ENCODE measurements at places on chromosomes 2 and 18.

GRCh38 chr2:16718576-16719484 is 53.2 kb upstream of the CYRIA start:
- no peak for DNase-seq

GRCh38 chr2:85303780-85304531 is 23.8 kb downstream of the TGOLN2 start:
- DNase-seq: no peak

DNA sequence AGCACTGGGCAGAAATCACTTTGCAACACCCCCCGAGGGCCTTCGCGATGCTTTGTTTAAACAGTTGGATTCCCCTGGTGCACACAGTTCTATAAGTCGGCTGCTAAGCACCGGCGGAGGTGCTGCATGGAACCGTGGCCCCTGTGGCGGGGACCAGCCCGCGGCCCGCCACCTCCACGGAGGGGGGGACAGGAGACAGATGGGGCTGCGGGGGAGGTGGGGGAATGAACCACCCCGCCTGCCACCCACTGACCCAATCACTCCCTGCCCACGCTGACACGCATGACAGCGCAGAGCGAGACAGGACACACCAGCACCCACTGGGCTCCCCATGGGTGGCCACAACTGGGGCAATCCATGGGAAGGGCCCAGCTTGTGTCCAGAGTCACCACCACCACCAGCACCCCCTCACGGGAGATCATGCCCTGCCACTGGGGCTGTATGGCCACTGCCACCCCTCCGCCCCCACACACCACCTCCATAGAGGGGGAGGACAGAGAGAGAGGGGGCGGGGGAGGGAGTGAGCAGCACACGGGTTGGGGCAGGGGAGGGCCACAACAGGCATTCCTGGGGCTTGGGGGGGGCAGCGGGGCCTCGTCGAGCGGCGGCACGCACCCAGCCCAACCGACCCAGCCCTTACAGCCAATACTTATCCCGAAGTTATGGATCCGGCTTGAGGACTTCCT is 118.3 kb upstream of the ANKRD30BL start:
- no peak for DNase-seq

DNA sequence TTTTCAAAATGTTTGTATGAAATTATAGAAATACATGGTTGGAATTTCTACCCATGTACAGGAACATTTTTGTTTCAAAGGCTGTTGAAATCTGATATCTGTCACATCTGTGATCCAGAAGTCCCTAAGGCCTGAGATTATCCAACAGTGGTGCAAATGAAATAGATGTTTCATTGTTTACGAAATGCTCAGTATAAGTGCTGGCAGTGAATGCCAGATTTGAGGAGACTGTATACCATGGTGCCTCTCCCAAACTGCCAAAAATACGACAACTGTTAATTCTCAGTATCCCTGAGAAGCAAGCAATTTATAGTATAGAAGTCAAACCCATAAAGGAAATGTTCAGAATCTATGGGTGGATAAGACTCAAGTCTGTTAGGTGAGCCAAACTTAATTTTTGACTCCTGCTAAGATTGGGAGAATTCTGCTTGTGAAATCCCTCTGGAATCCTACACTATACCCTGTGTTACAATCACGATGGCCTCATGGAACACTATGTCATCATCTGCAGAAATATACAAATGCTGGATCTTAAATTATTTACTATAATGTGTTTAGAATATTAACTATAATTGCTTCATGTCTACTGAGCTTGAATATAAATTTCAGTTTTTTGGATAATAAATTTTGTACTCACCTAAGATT is 71.2 kb upstream of the DOCK10 start:
- DNase-seq: no peak

DNA sequence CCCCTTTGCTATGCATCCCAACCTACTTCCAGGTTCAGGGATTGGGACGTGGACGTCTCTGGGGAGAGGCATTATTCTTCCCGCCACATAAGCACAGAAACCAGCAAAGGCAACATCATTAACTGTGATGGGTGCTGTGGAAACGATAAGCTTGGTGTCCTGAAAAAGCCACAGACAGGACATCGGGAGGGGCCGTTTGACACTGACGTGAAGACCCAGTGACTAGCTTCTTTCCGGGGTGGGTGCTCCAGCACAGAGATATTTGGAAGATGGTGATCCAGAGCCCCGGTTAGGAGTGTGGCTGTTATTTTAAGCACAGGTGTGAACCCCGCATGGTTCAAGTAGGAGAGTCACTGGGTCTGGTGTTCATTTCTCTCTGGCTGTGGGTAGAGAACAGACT is 163.8 kb upstream of the HDAC4 start:
- DNase-seq: no peak

DNA sequence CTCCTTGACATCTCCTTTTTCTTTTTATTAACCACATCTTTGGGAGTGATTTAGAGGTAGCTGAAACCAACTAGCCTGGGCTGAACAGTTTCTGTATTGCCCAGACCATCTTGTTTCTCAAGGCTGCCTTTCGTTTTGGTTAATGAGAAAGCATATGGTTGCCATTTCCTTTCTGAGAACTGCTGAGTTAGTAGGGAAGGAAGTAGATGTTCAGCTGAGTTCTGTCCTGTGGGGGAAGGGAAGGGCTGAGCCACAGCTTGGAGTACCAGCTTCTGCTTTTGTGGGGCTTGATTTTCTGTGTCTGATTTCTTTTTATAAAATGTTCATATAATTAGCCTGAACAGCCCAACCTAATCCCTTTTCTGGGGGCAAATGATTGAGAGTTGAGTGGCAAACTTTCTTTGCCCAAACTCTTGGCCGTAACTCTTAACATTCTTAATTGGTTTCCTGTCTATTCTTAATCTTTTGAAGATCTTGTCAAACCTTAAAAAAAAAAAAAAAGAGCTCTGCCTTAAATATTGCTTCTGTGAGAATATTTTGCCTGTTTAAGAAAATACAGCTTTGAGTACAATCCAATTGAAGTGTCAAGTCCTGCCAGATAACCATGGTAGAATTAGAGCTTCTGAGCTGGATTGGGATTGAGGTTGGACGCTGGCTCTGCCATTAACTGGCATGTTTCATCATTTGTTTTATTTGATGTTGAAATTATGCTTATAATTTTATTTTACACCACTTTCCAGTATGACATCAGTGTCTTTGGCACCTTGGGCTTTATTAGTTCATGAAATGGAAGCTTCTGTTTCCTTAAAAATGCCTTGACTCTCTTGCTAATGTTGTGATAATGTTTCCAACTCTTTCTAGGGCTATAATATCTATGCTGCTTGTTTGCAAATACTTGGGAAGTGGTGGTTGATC is 1.9 kb upstream of the NABP1 start:
- no peak for DNase-seq

DNA sequence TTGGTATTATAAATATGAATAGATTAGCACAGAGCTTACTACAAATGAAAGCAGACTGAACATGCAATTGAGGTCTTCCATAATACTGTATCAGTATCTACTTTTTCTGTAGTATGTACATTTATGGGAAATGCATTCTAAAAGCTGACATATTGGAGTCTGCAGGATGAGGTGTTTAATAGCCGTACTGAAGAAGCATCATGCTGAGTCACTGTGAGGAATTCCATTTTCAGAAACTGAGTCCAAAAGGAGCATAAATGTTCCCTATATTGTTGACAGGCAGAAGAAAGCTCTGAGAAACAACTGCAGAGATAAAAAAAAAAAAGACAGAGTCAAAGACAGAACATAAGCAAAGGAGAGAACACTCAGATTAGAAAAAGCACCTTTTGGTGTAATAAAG is 366.7 kb upstream of the SPHKAP start:
- no peak for DNase-seq

DNA sequence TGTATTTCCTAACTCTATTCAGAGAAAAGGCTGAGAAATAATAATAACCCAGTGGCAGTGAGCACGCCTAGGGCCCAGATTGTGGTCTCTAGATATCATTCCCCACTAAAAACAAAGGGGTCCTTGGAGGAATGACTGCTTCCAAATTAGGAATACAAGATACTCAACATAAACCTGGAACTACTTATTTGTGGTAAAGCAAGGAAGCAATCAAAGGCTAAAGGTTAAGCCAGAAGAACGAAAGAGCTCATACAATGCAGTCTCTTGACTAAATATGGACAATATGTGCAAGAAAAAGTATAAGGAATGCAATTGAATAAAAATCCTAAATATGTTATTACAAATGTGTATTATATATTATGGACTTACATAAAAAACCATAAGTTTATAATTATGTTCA is 253.5 kb upstream of the NRP2 start:
- no peak for DNase-seq

- no peak for DNase-seq
These were observed 45.0 kb downstream of the CROCC2 start for GRCh38 chr2:240951045-240951594.

- DNase-seq: no peak
These were observed 24.6 kb downstream of the FIGN start for GRCh38 chr2:163711258-163711657.
